C1 segment of cervical spinal cord (tissue), 14 donors: ENCODE measurements at places on chromosomes 1 and 21.

DNA sequence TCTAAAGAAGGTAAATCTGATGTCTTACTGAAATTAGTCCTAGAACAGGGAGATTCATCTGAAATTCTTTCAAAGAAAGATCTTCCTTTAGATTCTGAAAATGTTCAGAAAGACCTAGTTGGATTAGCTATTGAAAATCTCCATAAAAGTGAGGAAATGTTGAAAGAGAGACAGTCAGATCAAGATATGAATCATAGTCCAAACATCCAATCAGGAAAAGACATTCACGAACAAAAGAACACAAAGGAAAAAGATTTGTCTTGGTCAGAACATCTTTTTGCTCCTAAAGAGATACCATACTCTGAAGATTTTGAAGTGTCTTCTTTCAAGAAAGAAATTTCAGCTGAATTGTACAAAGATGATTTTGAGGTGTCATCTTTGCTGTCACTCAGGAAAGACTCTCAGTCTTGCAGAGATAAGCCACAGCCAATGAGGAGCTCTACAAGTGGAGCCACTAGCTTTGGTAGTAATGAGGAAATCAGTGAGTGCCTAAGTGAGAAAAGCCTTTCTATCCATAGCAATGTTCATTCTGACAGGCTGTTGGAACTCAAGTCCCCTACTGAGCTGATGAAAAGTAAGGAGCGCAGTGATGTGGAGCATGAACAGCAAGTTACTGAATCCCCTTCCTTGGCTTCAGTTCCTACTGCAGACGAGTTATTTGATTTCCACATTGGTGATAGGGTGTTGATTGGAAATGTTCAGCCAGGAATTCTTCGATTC, 61.6 kb upstream of the QSOX1 start:
- DNase-seq: no peak

GRCh38 chr21:38312822-38313221, 56.0 kb downstream of the KCNJ15 start:
- no peak for DNase-seq

GRCh38 chr1:211610779-211611556, 32.0 kb upstream of the SLC30A1 start:
- DNase-seq: peak; percentile 63

DNA sequence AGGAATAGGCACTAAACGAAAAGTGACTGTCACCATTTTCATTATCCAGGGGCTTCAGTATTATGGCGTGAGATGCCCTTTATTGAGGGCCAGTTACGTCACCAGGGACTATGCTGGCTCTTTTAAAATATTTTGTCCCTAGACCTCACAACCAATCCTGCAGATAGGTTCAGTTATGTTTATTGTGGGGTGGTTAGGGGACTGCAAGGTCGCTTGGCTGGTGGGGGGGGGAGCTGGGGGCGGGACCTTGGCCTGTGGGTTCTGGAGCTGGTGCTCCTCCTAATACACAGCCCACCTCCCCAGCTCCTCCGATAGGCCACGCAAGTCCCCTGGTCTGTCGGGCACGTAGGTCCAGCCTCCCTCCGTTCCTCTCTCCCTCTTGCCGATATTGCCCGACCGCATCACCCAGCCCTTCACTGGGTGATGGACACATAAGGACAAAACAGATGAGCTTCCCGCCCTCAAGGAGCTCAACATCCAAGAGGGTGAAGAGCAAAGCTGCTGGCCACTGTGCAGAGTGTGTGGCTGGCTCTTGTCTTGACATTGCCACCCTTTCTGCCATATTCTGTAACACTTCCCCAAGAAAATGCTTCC, 271.8 kb downstream of the MATN1 start:
- no peak for DNase-seq

- no peak for DNase-seq
Observed at GRCh38 chr1:99814373-99814900, 35.7 kb upstream of the AGL start.

DNA sequence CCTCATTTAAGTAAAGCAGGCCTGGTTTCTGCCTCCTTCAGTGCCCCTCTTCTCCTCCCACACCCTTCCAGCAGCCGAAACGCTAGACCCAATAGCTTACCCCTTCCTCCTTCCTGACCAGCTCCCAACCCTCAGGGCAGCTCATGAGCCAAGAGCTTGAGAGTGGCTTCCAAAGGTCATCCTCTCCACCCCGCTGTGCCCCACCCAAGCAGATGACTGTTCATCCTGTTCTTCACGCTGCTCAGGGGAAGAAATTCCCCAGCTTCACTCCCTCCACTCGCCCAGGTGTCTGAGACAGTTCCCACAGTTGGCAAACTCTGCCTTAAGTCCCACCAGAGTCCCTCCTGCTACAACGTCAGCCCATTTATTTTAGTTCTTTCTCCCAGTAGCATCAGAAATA, 23.4 kb downstream of the ARHGEF19 start:
- DNase-seq: no peak

- no peak for DNase-seq
Observed at GRCh38 chr1:172723251-172723650, 64.3 kb downstream of the FASLG start.

DNA sequence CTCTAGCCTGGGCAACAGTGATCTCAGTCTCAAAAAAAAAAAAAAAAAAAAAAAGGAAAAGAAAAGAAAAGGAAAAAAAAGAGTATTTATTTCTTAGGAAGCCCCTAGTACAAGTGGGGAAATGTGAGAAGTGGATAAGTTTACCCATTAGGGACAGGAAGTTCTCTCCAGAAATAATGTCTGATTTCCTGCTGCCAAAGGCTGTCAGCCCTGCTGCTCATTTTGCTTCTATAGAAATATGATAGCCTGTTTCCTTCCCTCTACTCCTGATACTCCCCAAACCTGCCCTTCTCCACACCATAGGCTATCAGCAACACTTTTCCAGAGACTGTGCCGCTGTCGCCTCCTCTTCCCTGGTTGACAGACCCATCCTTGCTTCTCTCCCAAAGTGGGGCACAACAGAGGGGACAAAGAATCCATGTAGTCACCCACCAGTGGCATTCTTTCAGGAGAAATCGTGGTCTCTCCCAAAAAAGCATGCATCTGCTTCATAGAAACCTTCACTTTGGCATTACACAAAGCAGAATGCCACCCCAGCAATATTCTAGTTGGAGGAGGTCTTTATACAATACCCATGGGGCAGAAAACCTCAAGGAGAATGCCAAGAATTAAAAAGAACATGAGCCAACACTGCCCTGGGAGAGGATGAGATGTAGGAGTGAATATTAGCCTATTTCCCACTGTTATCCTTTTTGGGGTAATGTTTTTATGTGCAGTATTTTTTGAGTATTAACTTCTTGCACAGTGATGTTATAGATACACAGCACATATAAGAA, 166.3 kb upstream of the NR5A2 start:
- DNase-seq: no peak

- DNase-seq: no peak
Observed at GRCh38 chr1:248736977-248737376, 18.6 kb downstream of the LYPD8 start.

GRCh38 chr21:31967334-31967733, 94.5 kb downstream of the HUNK start:
- DNase-seq: no peak

- no peak for DNase-seq
Observed at GRCh38 chr1:115649964-115650363, 8.2 kb downstream of the VANGL1 start.

GRCh38 chr1:232951180-232951579, 769 bp downstream of the NTPCR start:
- DNase-seq: no peak

GRCh38 chr1:77350012-77350770, 68.4 kb downstream of the AK5 start:
- no peak for DNase-seq

DNA sequence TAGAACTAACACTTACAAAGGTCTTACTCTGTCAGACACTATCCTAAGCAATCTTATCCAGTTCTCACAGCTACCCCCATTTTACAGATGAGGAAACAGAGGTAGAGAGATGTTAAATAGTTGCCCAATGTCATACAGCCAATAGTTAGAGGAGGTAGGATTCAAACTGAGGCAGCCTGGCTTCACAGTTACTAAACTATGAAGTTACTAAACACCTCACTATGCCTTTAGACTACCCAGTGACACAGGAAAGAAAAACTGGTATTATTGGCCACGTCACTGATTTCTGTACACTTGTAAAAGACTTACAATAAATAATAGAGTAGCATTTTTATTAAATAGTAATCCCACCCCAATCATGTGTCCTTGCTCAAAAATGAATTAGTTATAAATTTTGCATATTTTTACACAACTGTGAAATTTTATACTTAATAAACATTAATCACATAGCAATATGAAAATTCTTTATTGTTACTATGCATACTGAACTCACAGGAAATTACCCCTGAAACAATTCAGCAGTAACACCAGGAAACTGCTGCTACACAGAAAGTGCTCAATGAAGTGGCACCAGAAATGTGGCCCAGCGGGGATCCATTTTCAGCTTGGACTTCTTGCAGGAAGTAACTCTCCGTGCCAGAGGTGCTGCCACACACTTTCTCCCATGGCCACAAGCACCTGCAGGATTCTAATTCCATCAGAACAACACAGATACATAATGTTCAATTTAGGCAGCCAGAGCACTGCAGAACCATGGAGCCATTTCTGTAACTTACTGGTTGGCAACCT, 69.4 kb downstream of the VAV3 start:
- no peak for DNase-seq

DNA sequence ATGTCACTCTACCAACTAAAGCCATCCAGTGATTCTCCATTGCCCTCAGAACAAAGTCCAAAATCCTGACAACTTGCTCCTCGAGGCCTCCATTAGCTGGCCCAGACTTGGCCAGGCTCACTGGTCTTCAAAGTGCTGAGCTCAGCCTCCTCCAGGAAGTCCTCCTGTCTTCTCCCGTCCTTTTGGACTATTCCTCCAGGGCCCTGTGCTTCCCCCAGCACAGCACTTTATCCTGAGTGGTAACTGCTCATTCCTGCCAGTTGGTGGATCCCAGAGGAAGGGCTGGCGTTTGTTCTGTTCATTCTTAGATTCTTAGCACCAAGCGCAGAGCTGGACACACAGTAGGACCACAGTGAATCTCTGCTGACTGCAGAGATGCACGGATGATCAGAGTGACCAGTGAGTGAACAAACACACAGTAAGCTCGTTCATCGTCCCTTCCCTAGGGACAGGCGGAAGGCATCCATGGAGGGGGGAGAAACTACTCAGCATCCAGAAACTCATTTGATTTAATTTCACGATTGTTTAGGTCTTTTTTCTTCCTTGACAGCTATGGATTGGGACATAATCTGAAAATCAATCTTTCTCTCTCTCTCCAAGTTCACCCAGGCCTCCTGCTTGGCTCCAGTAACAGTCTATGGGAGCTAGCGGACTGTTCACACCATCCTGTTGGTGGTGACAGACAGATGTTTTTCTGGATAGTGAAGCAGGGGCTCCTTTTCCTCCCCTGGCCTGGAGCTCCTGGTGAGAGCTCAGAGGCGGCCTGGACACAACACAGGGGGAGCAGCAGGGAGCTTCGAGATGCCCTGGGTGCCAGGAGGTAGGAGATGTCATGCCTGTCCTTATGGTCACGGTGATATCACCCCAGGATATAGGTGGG, 180.2 kb downstream of the PTPRU start:
- DNase-seq: no peak

- DNase-seq: no peak
Observed at GRCh38 chr1:119081700-119082099, 58.8 kb downstream of the WARS2 start.

- DNase-seq: no peak
Observed at GRCh38 chr1:222216255-222216754, 331.6 kb downstream of the HHIPL2 start.

- DNase-seq: no peak
Observed at GRCh38 chr1:220325306-220325995, 53.2 kb upstream of the RAB3GAP2 start.

DNA sequence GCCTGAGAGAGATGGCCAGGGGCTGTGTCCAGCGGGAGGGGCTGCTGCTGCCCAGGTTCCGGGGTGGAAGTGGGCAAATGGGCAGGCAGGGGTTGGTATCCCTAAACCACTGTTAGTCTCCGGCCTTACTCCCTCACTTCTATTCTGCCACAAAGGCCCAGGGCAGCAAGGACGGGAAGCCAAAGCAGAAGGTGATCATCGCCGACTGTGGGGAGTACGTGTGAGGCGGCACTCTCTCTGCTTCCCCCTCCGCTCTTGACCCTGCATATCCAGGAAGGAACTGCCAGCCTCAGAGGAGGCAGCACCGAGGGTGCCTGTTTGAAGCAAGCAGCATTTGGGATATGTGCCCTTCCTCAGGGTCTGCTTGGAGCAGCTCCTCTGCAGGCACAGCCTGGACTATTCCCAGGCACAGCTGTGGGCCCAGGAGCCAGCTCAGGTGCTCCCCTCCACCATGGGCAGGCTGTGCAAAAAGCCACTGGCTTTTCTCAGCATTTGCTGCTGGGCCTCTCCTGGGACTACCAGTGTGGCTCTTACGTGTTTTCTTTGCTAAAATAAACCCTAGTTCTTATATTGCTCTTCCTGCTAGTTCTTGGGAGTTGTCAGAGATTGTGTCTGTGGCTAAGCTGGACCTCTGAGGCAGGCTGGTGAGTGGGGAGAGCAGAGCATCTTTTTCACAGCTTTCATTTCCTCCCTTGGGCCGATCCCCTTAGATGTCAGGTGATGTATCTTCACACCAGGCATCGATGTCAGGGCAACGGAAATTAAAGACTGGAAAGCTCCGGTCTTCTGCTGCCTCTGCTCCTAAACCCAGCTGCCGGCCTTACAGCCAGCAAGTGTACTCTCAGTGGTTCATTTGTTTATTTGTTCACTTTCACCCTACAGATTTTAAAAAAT, 14.7 kb downstream of the PPIE start:
- no peak for DNase-seq

GRCh38 chr1:12552951-12553921, 64.8 kb downstream of the DHRS3 start:
- no peak for DNase-seq

- no peak for DNase-seq
Observed at GRCh38 chr1:178486100-178487069, 10.4 kb downstream of the CLEC20A start.

- no peak for DNase-seq
Observed at GRCh38 chr1:11881749-11882441, 23.1 kb upstream of the NPPB start.

DNA sequence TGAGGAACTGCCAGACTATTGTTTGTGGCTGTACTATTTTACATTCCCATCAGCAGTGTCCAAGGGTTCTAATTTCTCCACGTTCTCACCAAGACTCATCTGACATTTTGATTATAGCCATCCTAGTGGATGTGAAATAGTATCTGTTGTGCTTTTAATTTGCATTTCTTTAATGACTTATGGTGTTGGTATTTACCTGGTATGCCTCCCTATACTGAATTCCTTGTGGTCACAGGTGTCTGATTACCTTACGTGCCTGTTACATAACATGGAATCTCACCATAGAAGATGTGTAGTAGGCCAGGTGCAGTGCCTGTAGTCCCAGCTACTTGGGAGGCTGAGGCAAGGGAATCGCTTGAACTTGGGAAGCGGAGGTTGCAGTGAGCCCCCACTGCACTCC, 13.5 kb downstream of the ZYG11A start:
- DNase-seq: no peak

GRCh38 chr1:155984341-155984740, 6.0 kb upstream of the ARHGEF2 start:
- no peak for DNase-seq

DNA sequence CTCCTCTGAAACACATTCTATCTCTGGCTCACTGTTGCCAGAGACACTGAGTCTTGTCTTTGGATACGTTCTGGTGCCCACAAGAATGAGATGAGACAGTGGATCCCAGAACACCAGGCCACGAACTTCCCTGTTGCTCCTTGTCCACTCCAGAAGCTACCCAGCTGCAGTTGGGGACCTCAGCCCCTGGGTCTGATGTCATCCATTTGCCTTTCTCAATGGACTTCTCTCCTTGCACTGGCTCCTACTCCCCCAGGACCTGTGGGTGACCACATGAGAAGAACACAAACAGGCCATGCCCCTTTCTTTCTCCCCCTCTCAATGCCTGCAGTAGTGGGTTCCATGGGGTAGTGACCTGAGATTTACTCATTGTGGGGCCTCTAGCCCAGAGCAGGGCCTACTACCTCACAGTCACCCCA, 5.9 kb downstream of the NBPF1 start:
- DNase-seq: no peak
